ENCODE measurements at places on chromosomes 11 and 22.
A peak's percentile ranks its signal among the peaks of the same experiment; 100 is the strongest.

DNA sequence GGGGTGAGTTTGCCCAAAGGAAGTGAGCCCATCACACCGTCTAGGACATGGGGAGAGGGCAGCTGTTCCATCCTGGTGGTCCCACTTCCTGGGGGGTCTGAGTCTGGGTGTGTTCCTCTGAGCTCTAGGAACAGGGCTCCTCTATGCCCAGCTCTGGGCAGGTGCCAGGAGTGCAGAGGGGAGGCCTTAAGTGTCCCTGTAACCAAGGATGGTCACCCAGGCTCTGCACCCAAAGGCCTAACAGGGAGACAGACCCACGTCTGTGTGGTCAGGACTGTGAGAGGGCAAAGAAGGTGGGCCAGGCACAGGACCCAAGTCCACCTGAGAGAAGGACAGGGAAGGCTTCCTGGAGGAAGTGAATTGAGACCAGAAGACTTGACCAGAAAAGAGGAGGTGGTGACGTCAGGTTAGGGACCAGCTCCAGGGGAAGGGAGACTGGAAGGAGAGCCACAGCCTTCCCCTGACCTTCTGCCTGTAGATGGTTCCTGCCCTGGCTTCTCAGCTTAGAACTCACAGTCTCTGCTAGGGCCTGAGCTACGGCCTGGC is 11.3 kb upstream of the TCF20 start:
- no peak for DNase-seq

DNA sequence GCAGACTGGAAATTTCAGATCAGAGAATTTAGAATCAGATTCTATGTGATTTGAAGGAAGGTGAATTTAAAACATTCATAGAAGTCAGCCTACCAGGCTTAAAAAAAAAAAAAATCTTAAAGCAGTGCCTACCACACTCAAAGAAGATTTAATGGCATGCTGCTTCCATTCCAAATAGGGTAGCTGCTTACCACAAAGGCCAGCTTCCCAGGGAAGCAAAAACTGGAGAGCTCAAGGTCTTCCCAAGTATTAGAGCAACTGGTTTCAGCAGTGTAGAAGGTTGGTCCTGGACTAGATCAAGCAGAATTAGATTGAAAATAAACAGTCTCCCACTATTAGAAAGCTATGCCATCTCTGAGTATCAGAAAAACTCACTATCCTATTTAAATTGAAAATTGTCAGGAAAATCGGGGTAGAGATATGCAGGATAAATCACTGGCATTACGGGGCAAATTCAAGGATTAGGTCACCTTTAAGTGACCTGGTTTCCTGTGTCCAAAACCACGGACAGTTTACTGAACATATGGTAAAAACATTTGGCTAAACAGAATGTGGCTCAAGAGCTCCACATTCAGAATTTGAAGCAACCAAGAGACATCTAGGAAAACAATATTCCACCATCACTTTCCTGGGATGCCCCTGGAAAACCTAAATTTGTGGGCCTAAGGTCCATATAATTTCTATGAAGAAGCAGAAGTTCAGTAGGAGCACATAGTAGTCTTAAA is 1.3 kb downstream of the C11orf42 start:
- DNase-seq = no peak

- no peak for DNase-seq
These were observed 1.3 kb upstream of the TMEM25 start for GRCh38 chr11:118529584-118530175.

DNA sequence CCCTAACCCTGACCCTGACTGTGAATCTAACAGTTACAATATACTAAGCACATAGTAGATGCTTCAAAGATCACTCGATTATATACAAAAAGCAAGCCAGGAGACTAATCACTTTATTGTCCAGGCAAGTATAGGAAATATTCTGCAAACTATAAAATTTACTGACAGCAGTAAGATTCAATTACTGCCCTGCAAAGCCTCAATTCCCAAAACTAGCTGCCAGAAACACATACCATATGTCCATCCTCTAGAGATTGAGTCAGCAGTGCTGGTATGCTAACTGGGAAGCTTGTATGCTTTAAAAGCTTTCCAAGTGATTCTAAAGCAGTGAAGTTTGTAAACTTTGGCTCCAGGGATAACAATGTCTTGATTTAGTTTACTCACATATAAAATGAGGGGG is 26.1 kb downstream of the CSTF3 start:
- DNase-seq = no peak

DNA sequence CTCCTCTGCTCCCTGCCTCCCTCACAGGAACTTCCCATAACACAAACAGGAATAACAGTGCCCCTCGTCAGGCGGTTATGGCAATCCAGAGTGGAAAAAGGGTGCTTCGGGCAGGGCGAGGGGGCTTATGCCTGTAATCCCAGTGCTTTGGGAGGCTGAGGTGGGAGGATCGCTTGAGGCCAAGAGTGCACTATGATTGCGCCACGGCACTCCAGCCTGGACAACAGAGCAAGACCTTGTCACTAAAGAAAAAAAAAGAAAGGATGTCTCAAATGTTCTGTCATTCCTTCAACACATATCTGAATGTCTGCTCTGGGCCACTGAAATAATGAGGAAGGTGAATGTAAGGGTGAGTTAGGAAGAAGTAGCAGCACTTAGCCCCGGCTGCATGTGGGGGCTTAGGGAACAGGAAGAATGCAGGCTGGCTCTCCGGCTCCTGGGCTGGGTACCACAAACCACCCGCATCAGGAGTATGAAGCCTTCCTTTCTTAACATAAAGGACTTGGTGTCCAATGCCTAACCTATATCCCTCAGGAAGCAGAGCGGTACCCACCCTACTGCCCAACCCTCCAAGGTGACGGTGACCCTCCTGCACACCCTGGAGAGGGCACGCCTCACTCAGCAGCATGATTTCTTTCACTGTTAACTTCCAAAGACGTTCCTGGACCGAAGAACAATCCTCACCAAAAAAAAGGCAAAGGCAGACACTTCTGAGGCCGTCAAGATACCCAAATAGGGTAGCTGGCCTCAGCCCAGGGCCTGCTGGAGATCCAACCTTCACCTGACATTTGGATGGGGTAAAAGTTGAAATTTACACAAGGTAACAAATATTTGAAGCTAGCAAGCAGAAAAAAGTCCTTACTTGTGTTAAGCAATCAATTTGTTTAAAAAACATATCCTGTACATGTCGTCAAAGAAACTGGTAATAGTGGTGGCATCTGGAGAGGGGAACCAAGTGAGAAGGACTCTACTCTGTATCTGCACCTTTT is 3.8 kb downstream of the CPT1A start:
- no peak for DNase-seq

DNA sequence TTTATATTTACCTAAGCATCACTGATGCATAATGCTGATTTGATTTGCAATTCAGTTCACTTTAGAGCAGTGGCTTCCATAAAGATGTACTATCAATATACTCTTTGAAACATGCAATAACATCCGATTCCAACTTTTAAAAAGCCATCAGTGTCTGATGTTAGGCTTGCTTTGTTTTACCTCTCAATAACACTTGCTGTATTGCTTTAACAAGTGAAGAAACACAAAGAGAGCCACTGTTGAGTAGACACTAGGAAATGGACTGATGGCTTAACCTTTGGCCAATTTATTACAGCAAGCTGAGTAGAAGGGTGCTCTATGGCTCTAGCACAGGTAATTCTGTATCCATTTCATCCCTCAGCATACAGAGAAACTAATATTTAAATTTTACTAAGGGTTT is 122.1 kb downstream of the FCHSD2 start:
- DNase-seq = no peak

GRCh38 chr11:43282607-43283440 is 29.0 kb upstream of the API5 start:
- peak; percentile 52 for DNase-seq

GRCh38 chr11:66951927-66952337 is 6.3 kb downstream of the PC start:
- DNase-seq = no peak

- no peak for DNase-seq
These were observed 27.9 kb downstream of the RPL3 start for GRCh38 chr22:39291523-39291922.

- no peak for DNase-seq
These were observed 4.8 kb downstream of the TEAD1 start for GRCh38 chr11:12678991-12679390.

- DNase-seq = no peak
These were observed 73.3 kb downstream of the CWF19L2 start for GRCh38 chr11:107384144-107384852.

- no peak for DNase-seq
These were observed 10.0 kb upstream of the MICAL2 start for GRCh38 chr11:12100429-12100828.

All from activated naive CD4-positive, alpha-beta T cell treated with anti-CD3 and anti-CD28 coated beads for 36 hours (primary cell).